Activated effector memory CD4-positive, alpha-beta T cell treated with Interleukin-2 at 50 U/mL for 16 hours (primary cell): ENCODE measurements at places on chromosomes 4 and X.

DNA sequence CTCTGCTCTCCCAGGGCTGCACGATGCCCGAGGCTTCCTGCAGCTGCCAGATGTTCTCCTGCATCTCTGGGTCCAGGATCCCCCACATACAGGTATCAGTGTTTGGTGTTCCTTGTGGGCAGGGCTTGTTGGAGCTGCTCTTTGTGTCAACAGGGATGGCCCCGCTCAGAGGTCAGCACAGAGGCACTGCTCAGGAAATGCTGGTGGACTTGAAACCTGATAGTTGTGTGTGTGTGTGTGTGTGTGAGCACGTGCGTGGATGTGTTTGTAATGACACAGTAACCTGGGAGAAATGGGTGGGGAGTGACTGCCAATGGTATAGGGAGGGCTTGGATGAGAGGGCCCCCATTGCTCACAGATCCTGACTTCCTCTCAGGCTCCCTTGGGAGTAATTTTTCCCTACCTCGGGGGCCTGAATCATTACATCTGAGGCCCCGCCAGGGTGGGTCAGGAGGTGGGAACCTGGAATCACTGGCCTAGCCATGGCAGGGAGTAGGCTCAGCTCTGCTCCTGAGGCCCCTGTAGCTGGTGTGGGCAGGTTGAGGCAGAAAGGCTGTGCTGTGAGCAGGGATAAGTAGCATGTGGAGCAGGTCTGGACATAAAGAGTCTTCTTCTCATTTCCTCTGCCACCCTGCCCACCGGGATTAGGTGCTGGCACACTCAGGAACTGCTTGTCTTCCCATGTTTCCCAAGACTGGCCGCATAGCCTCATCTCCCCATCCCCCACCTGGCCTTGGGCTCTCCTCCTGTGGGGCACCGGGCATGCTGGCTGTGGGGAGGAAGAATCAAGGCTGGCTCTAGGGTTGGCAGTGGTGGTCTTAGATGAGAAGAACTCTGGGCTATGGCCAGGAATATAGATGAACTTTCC, 2.5 kb upstream of the EFNB1 start:
- no peak for DNase-seq

GRCh38 chr4:6417516-6418050, 54.8 kb downstream of the PPP2R2C start:
- DNase-seq: no peak

DNA sequence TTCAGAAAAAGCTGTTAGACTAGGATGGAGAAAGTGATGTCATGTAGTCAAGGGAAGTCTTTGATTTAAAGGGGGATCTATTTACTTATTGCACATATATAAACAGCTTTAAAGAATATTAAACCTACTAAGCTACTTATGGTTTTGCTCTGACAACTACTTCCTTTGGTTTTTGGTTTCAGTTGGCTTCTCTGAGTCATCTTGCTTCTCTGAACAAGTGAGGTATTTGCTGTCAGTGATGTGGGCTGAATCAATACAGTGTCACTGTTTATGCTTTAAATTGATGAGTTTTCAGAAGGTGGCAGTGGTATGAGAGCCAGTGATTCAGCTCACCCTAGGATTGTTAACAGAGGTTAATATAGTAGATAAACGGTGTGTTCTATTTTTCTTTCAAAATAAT, 75.1 kb downstream of the CEP44 start:
- DNase-seq: no peak

- no peak for DNase-seq
Observed at GRCh38 chr4:140499391-140499790, 1.3 kb upstream of the MGAT4D start.

GRCh38 chr4:94640151-94640550, 117.6 kb upstream of the BMPR1B start:
- no peak for DNase-seq

DNA sequence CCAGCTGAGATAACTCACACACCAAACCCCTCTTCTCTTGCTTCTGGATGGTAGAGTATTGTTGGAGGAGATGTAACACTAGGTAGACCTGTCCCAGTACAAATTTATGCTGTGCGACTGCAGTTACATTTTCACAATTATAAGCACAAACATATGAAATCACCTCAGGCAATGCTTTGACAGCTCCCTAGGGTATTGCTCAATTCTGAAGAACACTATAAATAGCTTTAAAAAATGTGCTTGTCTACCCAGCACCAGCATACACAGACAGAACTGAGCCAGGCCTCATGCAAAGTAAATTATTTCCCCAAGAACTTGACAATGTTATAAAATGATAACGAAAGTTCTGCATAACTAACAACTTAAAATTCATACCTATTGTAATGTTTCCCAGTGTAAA, 1999.1 kb upstream of the ADGRL3 start:
- DNase-seq: no peak

DNA sequence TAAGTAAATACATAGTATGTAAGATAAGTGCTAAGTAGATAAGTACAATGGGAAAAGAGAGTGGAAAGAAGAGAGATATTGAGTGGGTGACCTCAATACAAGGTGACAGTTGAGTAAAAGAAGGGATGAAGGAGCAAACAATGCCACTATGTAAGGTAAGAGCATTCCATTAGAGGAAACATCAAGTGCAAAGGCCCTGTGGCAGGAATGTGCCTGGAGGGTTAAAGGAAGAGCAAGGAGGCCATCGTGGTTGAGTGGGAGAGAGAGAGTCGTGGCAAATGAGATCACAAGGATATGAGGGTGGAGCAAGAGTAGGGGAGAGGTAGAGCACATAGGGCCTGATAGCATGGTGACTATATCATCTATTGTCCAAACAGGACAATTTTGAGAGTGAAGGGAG, 13.4 kb downstream of the EDNRA start:
- DNase-seq: no peak

DNA sequence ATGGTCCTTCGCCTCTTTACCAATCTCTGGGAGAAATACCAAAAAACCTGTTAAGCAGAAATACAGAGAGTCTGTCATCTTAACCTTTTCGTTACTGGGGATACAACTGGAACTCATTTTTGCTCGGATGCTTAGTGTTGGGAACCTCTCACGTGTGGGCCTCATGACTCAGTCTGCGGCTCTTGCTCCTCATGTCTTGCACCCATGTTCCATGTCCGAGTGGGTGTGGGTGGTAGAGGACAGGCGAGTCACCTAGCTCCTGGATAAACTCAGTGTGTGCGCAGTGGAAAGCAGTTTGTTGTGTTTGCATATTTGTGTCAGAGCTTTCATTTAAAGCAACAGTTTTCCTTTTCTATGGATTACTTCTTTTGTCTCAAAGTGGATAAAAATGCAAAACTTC, 70.6 kb downstream of the TNIP2 start:
- no peak for DNase-seq

GRCh38 chrX:75067931-75068330, 88.2 kb downstream of the ABCB7 start:
- DNase-seq: no peak

DNA sequence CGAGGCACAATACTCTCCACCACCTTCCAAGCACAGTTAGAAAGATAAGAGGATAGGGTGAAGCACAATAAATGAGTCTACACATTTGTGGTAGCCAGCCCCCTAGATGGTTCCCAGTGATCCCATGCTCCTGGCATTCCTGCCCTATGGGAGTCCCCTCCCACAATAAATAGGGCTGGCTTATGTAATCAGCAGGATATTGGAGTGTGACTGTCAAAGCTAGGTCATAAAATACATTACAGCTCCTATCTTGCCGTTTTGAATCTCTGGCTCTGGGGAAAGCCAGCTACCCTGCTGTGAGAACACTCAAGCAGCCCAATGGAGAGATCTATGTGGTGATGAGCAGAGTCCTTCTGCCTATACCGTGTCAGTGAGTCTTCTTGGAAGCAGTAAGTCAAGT, 198.7 kb upstream of the NOCT start:
- no peak for DNase-seq

GRCh38 chr4:101806914-101807313, 16.4 kb downstream of the BANK1 start:
- DNase-seq: no peak

DNA sequence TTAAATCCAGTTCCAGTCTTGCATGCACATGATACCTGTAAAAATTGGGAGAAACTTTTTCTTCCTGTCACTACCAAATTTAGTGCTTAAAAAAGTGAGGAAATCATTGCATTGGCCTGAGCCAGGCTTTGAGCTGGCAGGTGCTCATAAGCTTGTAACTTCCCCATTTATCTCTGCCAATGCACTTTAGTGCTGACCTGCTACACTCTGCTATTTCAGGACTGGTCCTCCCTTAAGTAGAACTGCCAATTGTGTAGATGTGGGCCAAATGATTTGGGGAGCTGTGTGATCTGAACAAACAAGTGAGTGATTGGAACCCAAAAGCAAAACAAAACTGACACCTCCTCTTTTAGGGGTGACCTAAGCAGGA, 51.8 kb downstream of the ZNF827 start:
- DNase-seq: no peak

- DNase-seq: no peak
Observed at GRCh38 chr4:76127754-76128153, 20.4 kb downstream of the NUP54 start.

DNA sequence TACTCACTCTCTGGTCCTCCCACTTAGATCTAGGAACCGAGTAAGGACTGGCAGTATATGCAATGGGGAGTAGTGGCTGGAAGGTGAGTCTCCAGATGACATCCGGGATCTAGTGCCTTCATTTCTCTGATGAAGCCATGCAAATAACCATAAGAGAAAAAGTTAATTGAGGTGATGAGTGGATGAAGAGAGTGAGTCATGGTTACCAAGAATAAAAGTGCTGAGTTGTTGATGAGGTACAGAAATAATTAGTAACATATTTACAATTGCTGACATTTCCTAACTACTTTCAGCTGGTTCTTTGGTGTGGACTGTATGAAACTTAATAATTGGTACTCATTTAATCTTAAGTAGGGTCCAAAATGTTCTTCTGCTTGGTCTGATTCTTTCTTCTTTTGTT, 146.7 kb upstream of the PITX2 start:
- DNase-seq: no peak
